SIG-M5 (cell line): ENCODE measurements at places on chromosomes 6 and 20.
A peak's percentile ranks its signal among the peaks of the same experiment; 100 is the strongest.

DNA sequence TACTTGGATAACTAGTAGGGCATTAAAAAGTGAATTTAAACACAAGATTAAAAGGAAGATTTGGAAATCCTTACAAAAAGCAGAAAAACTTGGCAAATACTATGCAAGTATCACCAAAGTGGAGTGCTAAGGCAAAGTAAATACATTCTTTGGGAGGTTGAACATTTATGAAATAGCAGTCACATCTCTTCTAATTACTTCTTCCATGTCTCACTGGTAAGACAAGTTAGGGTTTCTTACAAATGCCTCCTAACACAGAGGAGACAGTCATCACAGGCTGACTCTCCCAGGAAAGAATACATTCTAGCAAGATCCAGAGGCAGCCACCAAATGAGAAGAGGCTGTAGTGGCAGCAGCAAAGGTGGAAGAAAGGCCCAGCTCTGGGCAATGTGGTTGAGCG, 298.2 kb downstream of the BTBD9 start:
- no peak for DNase-seq

DNA sequence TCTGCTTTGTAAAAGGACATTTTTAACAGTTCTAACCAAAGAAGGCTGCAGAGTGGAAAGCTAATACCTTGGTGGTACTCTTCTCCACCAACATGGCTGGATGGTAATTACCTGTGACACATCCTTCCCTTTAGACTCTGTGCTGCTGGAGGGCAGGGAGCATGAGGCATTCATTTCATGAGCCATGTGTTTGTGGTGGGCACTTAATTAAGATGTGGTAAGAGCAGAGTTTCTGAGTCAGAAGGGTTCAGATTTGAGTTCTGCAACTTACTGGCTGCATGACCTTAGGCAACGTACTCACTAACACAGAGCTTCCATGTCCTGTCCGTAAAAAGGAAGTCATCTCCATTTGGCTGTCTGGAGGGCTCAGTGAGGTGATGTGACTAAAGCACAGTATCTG, 9.1 kb upstream of the ZNF133 start:
- DNase-seq = peak; percentile 29

GRCh38 chr6:141528596-141528995, 604.1 kb upstream of the GJE1 start:
- no peak for DNase-seq

DNA sequence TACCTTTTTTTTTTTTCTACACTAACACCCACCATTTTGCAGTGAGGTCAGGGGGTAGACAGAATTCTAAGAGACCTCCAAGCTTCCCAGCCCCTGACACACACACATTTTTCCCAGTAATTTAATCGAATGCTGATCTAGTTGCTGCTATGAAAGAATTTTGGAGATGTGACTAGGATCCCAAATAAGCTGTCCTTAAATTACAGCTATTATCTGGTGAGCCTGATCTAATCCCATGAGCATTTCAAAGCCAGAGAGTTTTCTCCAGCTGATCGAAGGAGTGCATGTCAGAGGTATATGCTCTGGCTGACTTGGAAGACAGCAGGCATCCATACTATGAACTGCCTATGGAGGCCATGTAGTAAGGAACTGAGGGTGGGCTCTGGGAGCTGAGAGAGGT, 503.8 kb upstream of the MARCKS start:
- no peak for DNase-seq

DNA sequence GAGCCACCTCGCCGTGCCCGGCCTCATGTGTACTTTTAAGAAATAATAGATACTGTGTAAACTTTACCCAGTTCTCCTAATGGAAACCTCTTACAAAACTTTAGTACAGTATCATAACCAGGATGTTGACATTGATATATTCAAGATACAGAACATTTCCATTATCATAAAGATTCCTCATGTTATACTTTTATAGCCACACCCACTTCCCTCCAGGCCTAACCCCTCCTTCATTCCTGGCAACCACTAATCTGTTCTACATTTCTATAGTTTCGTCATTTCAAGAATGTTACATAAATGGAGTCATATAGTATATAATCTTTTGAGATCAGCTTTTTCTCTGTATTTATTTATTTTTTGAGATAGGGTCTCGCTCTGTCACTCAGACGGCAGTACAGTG, 52.6 kb upstream of the SALL4 start:
- no peak for DNase-seq

DNA sequence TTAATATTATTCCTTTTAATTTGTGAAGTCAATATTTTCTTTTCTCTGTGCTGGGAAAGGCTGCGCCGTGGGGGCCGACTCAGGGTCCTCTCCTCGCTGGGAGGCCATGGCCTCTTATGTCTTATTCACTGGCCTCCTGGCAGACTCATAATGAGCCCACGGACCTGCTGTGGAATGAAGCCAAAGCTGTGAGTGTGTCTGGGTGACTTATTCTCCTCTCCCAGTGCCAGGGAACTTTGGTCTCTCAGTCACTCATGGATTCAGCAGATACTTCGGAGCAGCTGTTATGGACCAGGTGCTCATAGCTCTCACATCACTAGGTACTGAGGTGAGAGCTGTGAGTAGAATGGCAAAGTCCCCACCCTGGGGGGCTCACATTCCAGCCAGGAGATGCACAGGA, 297.6 kb downstream of the CDH26 start:
- DNase-seq = no peak

DNA sequence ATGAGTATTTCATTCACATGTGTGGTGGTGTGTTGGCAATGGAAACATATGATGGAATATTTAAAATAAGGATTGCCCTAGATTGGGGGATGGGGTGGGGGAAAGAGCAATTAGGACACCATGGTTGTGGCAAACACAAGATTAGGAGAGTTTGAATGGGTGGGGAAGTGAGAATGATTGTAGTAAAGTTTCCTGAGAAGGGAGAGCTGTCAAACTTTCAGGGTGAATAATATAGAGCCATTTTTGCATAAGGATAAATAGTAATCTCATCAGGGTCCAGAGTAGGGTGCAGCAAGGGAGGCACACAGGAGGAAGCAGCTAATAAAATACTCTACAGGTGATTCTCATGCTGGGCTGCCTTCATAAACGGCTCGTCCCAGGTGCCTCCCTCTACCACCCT, 294.9 kb upstream of the MARCKS start:
- no peak for DNase-seq

DNA sequence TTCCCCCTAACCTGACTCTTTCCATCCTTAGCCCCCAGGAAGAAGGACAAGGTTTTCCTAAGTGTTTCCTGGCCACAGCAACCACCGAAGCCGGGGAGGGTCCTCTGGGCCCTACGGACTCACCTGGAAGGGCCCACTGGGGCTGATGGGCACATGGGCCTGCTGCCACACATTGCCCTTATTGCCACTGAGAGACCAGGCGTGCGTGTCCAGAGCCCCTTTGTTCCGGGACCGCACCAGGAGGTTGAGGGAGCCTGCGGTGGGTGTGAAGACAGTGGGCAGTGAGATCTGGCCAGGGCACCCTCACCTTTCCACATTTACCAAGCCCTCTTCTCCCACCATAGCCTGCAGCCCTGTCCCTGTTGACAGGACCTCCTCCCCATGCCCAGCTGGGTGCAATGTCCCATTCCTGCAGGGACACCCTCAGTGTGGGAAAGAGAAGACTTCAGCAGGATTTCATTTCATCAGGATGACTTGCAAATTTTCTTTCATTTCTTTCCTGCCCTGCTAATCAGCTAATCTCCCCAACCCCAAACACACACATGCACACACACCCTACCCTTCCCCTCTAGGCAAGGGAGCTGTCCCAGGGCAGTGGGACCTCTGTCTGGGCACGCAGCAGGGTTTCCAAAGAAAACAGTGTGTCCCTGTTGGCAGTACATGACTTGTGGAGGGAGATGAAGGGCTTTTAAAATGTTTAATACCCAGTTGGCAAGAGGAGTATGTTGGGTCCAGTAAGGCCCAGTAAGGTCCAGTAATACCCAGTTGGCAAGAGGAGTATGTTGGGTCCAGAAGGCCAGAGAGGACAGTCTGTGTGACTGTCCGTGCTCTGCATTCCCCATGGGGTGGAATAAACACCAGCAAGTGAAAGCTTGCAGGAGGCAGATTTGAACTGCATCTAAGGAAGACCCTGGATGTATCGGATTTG, 59.0 kb downstream of the MDGA1 start:
- DNase-seq = no peak

DNA sequence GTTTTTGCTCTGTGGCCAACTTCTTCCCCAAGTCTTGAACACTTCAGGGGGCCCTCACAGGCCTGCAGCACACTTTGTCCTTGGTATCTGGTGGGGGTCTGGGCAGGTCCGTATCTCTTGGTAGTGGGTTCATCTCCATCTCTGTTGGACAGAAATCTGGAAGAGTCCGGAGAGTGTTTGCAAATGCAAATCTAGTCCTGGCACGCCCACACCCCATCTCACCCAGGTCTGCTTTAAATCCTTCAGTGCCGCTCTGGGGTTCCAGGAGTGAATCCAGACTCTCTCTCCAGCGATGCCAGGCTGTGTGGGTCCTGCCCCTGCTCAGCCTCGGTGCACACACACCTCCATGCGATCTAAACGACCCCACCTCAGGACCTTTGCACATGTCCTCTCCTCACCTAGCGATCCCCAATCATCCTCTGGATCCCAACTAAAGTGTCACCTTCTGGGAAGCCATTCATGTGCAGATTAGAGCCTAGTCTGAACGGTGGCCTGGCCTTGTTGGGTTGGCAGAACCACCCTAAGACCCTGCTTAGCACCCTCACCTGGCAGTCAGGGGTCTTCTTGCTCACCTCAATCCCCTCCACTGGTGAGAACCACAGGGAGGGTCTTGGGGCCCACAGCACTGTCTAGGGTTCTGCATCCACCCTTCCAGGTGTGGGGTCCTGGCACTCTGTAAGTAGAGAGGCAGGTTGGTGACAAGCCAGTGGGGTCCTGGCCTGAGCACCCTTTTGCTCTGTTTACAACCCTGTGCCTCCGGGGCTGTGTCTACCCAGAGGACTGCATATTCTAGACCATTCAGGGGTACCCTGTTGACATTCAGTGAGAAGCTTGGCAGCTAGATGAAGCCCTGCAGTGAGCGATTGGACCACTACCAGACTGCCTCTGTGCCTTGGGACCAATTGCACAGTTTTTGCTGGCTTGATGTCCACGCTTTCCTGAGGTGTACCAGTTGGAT, 100.8 kb downstream of the SYCP2 start:
- DNase-seq = no peak

- DNase-seq = no peak
Measured at GRCh38 chr6:79548304-79548703, 11.1 kb upstream of the LCA5 start.

DNA sequence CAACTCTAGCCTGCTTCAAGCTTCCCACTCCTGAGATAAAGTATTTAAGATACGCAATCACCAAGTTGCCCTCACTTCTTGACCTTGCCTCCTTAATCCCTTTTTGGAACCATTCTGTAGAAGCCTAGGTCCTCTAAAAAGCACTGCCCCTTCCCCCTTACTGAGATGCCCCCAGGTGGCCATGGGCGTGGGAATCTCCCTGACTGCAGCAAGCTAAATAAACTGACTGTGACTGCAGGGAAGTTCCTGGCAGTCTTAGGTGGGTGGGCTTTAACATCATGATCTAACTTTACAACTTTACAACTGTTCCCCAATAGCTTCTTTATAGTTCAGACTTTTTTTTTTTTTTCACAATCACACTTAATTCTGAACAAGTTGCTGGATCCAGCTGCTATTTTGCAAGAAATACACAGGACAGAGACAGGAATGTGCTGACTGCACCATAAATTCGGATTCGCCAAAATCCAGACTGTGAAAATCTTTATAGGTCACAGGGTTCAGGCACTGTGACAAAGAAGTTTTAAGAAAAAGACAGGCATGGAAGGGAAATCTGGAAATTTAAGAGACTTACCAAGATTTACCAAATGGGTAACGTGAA, 344.2 kb upstream of the SULF2 start:
- no peak for DNase-seq

DNA sequence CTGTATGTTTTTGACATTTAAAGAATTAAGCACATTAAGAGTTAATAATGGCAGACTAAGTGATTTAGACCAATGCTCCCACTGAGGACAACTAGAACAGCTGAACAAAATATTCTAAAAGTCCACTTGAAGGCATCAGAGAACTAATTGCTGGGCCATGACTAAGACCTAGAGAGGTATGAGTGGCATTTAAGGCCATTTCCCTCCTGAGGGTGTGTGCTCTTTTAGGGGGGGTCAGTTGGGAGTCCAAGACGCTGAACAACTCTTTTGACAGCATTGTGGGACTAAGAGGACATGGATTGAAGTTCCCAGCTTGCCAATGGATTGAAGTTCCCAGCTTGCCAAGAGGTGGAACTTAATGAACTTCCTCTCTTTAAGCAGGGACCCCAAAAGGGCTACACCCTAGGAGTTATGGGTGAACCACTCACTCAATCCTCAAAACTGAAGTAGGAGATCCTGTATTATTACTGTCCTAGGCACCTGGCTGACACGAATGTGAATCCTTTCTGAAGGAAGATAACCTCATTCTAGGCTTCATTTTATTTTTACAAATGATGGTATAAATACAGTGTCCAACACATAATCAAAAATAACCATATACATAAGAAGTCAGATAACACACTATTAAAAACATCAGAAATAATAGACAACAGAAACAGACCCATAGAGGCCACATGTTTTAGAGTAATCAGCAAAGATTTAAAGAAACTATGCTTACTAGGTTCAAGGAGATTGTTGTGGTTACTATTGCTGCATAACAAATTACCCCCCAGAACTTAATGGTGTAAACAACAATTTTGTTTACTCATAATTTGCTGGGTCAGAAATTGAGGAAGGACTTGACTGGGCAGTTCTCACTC, 175.1 kb downstream of the VEGFA start:
- DNase-seq = no peak

GRCh38 chr20:61808447-61808846, 257.2 kb downstream of the TAF4 start:
- DNase-seq = no peak

- DNase-seq = no peak
Measured at GRCh38 chr20:37571033-37571432, 43.4 kb upstream of the BLCAP start.

DNA sequence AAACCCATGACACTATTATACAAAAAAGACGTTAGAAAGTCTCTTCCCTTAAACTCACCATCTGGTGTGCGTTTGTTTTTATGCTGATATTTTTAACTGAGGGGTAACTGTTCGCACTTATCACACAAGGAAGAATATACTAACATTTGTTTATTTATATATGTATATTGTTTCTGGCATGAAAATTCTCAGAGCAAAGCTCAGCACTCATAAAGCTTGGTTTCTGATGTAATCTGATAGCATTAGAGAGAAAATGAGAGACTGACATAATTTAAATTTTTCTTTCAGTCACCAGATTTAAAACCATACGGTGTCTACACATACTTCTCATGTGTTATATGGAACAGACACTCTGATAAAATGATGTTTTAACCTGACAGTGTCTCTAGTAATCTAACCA, 6.9 kb downstream of the BLOC1S5 start:
- no peak for DNase-seq

GRCh38 chr6:84976526-84977362, 212.3 kb upstream of the TBX18 start:
- no peak for DNase-seq
